ENCODE measurements at places on chromosomes 3 and 15. TPM values are rescaled to one million over a fixed set of nuclear protein-coding genes. Genes with fewer than 3 reads are reported as not detected.

- no peak for DNase-seq
Observed at GRCh38 chr3:101144105-101144504, 150.9 kb upstream of the ABI3BP start.

DNA sequence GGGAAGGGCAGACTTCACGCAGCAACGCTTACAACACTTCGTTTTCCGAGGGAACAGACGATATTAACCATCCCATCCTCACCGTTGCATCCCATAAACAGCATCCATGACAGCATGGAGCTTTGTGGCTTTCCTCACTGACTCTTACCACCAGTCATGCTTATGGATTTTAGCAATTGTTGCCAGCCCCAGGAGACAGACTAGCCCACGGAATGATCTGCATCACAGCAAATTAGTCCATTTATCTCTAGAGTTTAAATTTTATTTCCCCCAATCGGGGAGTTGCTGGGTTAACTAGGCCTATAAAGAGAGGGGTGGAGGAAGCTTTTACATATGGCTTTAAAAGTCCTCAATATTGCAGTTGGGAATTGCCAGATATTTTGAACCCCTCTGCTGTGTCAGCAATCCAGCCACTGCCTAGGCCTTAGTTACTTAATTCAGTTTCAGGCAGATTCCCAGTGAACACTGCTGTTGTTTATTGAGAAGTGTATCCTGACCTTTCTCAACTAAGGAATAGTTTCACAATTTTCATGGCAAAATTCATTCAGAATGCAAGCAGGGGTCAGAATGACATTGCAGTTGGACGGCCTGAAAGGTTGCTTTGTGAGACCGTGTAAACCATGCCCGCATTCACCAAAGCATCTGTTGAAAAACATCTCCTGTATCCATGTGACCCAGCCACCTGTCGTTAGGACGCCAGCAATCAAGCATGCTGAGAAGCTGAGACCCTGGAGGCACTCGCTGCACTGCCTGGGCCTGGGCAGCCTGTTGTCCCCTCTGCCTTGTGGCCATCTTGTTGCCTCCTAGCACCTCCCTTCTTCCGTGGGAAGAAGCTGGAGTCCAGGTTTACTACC is 397.4 kb upstream of the TPM1 start:
- no peak for DNase-seq

The ARPIN gene
- total RNA-seq, result 0.26 TPM

DNA sequence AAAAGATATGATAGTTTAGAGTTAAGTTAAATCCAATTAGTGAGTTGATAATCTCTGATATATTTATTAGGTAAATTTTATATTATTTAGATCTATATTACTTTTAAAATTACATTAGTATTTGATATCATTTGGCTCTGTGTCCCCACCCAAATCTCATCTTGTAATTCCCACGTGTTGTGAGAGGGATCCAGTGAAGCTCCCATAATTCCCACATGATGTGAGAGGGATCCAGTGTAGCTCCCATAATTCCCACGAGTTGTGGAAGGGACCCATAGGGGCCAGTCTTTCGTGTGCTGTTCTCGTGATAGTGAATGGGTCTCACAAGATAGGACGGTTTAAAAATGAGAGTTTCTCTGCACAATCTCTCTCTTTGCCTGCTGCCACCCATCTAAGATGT is 1183.6 kb downstream of the NSUN3 start:
- no peak for DNase-seq

DNA sequence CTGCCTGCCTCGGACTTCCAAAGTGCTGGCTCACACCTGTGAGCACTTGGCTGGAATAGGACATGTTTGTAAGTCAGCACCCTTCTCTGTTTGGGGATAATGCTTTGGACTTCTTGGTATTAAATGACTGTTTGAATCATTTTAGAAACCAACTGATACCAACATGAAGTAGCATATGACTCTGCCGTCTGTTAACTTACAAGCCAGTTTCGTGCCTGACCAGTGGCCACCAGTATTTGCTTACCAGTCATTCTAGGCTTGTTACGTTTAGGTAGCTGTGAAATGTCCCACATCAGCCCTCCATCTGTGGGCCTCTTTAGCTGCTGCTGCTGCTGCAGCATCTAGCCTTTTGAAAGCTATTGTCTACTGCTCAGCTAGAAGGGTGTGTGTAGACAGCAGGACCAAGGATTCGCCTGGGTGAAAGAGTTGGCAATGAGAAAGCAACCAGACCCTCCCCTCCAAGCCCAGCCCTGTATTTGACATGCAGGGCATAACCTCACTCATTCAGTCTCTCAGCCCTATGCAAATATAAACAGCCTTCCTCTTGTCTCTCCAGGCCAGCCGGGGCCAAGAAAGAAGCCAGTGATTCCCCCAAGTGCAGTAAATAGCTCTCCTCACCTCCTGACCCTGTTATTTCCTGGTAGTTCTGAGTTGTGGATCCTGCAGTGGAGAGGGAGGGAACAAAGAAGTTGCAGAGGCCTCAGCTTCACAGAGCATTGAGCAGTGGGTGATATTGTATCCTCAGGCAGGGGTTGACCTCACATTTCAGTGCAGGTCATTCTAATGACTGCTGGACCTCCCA is 51.0 kb downstream of the NKIRAS1 start:
- DNase-seq, result no peak

- no peak for DNase-seq
Observed at GRCh38 chr3:153145454-153145853, 16.6 kb upstream of the RAP2B start.

DNA sequence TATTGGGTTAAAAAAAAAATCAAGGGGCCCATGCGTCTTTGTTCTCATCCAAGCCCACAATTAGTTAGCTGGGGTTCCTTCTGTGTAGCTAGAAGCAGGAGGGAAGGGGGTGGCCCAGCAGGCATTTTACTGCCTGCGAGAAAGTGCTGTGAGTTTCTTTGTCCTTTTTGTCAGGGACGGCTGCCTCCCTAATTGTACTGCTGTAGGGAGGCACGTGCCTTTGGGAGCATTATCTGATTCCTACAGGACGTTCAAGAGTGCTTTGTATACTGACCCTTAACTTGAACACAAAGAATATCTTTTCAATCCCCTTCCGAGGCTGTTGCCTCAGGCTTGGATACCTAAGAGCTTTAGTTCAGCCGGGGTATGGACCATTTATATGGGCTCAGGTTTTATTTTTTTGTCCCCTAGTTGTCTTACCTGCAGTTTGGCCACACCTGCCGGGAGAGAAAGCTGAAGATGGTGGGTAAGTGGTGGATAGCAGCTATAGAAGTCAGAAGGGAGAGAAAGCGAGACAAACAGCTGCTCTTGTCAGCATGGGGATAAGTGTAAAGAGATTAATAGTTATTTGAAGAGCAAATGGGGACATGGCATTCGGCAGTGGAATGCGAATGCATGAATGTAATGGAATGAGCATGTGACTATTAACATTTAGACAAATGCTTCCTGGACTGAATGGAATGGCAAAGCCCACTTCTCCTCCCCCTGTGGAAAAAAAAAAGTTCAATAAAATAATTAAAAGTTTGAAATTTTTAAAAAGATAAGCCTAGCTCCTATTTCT is 175.2 kb downstream of the TP63 start:
- DNase-seq, result no peak

The HDGFL3 gene
- 3.5 TPM for total RNA-seq

DNA sequence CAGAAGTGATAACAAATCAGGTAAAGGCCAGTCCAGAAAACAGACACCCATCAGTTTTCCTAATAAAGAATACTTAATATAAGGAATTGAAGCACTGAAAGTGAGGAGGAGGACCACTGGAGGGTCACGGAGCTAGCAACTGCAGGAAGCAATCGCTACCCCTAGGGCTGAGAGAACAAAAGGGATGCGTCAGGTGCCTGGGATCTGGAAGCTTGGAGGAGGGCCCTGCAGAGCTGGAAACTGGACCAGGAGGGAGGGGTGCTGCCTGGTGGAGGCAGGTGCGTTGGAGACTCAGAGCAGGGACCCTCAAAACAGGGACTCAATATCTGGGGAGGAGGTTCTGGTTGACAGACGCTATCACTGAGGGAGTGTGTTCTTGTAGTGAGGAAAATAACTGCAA is 308.1 kb upstream of the RASGRP1 start:
- DNase-seq, result no peak

GRCh38 chr15:42101861-42102260 is 7.5 kb upstream of the PLA2G4D start:
- no peak for DNase-seq

The ABI3BP gene
- not detected for total RNA-seq

DNA sequence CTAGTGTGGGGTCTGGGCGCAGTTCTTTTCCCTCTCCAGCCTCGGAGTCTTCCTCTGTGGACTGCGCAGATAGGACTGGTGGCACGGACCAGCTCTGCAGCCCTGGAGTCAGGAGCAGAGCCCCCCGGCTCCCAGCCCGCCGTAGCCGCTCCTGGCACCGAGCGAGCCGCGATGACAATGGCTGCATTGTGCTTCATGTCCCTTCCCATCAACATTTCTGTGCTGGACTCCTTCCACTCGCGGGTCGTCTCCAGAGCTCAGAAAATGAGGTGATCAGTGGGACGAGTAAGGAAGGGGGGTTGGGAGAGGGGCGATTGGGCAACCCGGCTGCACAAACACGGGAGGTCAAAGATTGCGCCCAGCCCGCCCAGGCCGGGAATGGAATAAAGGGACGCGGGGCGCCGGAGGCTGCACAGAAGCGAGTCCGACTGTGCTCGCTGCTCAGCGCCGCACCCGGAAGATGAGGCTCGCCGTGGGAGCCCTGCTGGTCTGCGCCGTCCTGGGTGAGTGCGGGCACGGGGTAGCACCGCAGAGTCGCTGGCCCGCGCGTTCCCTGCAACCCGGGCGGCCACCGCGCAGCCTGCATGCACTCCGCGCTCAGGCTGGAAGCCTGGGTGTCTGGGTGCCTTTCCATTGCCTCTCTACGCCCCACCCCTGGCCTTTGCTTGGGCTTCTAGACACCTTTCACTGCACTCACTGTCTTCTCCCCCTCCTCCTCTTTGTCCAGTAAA is at the start of gene TF:
Gene TF, plus strand, starts transcription at position 413 of the 731 bp plus-strand sequence. Its CDS starts 48 bp downstream, at position 461.
- no peak for DNase-seq

- DNase-seq, result no peak
Observed at GRCh38 chr3:167996514-167996913, 99.2 kb downstream of the GOLIM4 start.

The CCR8 gene
- 5.3 TPM for total RNA-seq

- DNase-seq, result no peak
Observed at GRCh38 chr15:96119734-96120133, 210.8 kb upstream of the NR2F2 start.

- DNase-seq, result no peak
Observed at GRCh38 chr3:67067251-67067650, 69.1 kb downstream of the KBTBD8 start.

DNA sequence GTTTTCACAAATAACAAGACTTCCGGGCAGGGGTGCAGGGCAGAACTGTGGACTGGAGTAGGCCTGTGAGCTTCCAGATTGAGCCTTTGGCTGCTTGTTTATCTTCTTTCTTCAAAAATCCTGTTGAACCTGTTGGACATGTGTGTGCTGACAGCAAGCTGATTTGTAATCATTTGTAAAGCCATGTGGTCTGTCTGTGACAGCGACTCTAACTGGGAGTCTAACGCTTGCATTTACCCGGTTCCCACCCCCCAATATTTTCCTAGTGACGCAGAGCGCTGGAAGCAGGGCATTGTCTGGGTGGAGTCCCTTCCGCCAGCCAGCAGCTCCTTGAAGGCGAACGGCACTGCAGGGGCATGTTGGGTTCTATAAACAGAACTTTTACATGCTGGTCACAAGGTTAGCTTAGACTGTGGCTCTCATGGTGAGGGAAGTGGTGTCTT is 85.7 kb upstream of the MYZAP start:
- DNase-seq, result no peak

GRCh38 chr15:51024735-51025453 is 69.8 kb downstream of the TNFAIP8L3 start:
- DNase-seq, result no peak

The SAMD7 gene
- not detected for total RNA-seq

The ARL14 gene
- total RNA-seq, result not detected

DNA sequence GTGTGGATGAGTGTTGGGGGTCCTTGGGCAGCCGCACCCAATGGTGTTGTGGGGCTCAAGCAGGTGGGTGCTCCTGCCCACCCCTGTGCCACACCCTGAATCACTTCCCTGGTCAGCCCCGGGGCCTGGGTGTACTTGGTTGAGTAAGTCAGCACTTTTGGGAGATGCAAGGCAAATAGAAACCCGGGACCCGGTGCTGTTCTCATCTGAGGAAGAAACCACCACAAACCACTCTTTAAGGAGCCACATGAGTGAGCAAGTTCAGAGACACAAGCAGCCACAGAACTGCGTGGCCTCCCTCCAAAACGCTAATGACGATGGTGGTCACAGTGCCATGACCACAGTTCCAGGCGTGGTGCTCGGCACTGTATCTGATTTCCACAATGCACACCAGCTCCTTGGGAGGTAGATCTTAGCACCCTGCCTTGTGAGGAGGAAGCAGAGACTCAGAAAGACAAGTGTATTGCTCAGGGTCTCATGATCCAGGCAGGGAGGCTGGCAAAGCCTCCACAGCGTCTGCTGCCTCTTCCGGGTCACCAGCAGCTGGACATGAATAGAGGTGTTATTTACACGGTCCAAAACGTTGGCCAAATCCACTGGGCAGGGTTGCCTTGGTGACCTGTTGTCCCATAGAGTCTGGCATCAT is 118.2 kb upstream of the ALDH1A3 start:
- DNase-seq, result no peak

DNA sequence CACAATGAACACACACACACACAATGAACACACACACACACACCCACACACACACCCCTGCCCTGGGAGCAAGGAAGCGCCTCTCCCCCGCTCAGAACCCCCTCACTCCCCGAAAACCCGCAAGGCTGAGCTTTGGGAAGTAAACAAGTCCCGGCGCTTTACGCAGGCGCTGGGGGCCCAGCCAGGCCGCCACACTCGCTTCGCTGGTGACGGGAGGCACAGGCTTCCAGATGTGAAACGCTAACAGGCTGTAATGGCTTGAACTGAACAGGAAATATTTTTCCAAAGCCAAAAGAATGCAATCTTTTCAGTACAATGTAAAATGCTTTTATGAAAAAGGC is 122.7 kb upstream of the IGF1R start:
- no peak for DNase-seq

DNA sequence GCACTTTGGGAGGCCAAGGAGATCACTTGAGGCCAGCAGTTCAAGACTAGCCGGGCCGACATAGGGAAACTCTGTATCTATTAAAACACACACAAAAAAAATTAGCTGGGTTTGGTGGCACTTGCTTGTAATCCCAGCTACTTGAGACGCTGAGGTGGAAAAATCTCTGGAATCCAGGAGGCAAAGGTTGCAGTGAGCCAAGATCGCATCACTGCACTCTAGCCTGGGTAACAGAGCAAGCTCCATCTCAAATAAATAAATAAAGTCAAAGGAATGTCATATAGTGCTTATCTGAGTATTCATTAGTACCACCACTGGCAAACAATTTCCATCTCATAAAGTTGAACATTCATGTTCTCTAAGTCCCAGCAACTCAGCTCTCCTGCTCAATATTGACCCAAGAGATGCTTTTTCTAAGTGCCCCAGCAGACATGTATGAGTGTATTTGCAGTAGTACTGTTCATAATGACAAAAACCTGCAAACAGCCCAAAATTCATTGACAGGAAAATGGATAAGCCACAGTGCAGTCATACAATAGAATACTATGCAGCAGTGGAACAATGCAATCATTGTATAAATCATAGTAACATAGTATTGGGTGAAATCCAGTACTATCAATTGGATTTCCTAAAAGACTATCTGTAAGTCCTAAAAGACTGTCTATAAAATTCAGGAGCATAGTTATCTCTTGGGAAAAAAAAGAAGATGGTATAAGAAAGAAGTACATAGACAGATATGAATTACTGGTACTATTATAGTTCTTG is 751.5 kb upstream of the LMCD1 start:
- no peak for DNase-seq

The ACVR2B gene
- total RNA-seq, result 12.3 TPM
